ENCODE measurements at places on chromosomes 5 and 9.
A peak's percentile ranks its signal among the peaks of the same experiment; 100 is the strongest.

- DNase-seq, result no peak
These were observed 91.2 kb upstream of the PAM start for GRCh38 chr5:102663749-102664530.

GRCh38 chr5:141757402-141757801 is 75.4 kb upstream of the ARAP3 start:
- peak; percentile 14 for DNase-seq

- DNase-seq, result peak; percentile 70
These were observed 80.5 kb upstream of the EPB41L4B start for GRCh38 chr9:109401169-109401989.

GRCh38 chr9:19940811-19941535 is 152.1 kb upstream of the SLC24A2 start:
- peak; percentile 82 for DNase-seq

- DNase-seq, result no peak
These were observed at the start of gene MEGF10 for GRCh38 chr5:127290019-127290945. TSS of gene MEGF10 (plus strand) at chr5:127290796. CDS start at chr5:127331309, 40,513 bp downstream.

- no peak for DNase-seq
These were observed 60.0 kb upstream of the RARS1 start for GRCh38 chr5:168426007-168426863.

DNA sequence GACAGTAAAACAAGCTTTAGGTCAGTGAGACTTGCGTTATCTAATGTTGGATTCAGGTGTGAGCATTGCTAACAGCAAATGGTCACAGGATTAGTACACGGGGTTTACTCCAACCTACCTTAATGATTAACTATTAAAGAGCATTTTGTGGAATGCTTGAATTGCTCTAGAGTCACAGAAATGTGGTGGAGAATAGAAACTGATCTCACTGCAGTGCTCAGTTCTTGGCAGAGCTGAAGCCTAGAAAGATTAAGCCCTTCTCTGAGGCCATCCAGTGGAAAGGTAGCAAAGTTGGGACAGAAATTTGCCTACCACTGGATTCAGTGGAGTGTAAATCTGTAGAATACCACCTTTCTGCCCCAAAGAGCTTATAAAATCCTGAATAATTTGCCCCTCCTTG is 60.9 kb downstream of the ICE1 start:
- DNase-seq, result no peak

DNA sequence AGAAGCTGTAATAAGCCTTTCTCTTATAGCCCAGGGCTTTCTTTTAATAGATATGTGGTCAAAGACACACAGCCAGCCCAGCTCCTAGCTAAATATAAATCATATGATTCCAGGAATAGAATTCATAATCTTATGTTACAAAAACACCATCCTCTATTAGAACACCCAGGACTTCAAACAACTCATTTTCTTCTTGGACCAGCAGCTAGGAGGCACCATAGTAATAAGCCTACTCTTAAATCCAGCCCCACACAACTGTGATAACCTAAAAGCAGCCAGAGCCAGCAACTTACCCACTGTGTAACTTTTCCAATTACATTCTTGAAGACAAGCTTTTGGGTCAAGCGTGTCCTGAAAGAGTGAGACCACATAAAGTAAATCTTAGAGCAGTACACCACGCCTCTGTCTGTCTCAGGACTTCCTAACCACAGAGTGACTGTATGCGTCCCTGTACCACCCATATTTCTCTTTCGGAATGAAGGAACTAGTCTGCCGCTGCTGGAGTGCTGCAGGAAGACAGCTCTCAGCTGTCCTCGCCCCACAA is 223.8 kb downstream of the TLE1 start:
- no peak for DNase-seq

- DNase-seq, result no peak
These were observed 25.9 kb downstream of the CTSL start for GRCh38 chr9:87751868-87752267.

- DNase-seq, result no peak
These were observed 199.8 kb downstream of the GDNF start for GRCh38 chr5:37640088-37640487.

- DNase-seq, result no peak
These were observed 46.4 kb downstream of the PKD2L2 start for GRCh38 chr5:137935694-137936093.

- no peak for DNase-seq
These were observed 476.6 kb upstream of the TNC start for GRCh38 chr9:115594557-115594956.

GRCh38 chr5:97124335-97124734 is 18.1 kb downstream of the LIX1 start:
- no peak for DNase-seq

GRCh38 chr5:73796164-73797131 is 170.5 kb downstream of the ARHGEF28 start:
- peak; percentile 11 for DNase-seq

Data from NCI-H146 (cell line).